ENCODE measurements at places on chromosomes 7 and 10.

- no peak for DNase-seq
These were observed 537 bp upstream of the MRPS24 start for GRCh38 chr7:43869867-43870240.

GRCh38 chr10:98088186-98088971 lies 46.1 kb upstream of the R3HCC1L start:
- no peak for DNase-seq

DNA sequence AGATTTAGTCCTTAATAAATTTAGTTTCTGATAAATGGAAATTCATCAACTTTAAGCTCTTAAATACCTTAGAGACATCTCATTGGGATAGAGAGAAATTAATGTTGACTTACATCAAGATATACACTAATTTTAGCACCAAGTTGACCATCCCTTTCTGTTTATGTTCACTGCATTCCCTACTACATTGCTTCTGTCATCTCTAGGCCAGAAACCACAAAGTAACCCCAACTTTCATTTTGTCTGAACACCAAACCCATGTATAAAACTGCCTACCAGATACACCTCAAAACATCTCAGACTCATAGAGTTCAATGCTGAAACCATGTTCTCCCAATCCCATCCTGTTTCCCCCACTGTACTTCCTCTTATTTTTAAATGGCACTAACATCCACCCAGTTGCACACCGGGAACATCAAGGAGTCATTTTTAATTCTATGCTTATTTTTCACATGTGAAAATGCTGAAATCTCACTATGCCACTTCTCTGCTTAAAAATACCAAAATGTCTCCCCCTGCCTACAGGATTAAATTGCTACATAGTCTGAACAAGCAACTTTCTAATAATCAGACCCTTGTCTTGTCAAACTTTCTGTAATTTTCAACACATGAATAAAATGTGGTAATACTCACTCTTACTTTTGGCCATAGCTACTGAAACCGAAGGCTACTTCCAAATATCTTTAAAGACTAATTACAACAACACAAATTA lies 201.6 kb downstream of the SEMA3D start:
- DNase-seq: no peak

GRCh38 chr10:77661674-77662073 lies 24.1 kb upstream of the KCNMA1 start:
- DNase-seq: no peak

DNA sequence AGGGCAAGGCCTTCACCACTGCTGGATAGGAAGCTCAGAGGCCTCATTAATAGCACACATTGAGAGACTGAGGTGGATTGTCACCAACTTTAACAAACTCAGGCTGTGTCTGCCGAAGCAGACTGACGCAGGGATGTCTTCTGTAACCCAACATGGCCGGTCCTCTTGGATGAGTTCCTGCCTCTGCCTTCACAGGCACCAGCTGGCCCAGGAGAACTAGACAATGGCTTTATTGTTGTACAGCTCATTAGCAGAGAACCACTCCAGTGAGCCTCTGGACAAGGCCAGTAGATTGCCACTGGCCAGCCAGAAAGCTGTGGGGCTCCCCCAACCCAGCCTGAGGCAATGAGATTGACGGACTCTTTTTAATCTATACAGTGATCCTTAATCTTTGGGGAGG lies 9.4 kb downstream of the NODAL start:
- DNase-seq: no peak

Measured in memory B cell (primary cell).